Suppressor macrophage (primary cell): ENCODE measurements at places on chromosomes 7 and 10.

DNA sequence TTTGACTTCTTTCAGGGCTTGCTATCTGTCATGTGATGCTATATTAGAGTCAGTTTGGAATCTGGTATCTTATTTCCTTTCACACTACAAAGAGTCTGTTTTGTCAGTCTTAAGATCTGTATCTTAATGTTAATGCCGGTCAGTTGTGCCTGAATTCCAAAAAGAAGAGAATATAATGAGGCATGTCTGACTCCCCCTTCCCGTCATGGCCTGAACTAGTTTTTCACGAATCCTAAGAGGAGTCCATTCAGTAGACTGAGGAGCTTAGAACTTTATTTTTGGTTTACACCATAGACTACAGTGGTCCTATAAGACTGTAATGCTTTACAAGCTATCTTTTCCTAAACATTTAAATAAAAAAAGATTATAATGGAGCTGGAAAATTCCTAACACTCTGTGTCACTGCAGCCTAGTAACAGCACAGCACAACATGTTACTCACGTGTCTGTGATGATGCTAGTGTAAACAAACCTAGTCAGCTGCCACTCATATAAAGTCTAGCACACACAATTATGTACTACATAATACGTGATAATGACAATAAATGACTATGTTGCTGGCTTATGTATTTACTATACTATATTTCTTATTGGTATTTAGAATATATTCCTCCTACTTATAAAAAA lies 50.6 kb downstream of the VPS41 start:
- DNase-seq, result no peak

DNA sequence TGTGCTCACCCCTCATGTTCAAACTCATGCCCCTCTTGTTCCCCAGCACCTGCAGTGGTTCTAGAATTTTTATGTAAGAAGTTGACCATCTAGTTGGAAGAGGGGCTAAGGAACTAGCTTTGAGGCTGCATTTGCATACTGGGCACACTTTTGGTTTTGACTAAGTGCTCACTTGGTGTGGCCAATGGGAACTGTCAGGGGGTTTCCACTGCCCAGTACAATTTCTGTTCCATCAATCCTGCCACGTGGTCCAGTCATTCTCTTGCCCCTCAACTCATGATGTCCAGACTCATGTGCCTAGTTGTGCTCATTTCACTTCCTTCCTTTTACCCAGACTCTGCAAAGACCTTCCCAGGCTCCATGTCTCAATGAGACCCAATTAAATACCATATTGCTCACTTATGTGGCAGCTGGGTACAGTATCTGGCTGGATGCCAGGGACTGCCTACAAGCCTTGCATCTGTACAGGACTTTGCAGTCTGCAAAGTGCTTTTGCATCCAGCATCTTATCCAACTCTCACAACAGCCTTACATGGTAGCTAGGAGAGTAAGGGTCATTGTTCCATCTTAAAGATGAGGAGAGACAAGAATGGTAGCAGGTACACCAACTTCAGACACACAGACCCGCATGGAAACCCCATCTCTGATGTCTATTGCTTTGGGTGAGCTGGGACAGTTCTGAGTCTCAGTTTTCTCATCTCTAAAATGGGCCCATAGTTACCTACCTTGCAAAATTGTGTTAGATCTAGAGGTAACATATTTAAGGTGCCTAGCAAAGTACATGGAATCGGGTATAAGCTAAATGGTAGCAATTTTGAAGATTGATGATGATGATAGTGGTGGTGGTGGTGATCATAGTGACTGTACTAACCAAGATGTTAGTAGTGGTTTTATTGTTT lies 30.1 kb upstream of the KCNMA1 start:
- DNase-seq, result no peak

DNA sequence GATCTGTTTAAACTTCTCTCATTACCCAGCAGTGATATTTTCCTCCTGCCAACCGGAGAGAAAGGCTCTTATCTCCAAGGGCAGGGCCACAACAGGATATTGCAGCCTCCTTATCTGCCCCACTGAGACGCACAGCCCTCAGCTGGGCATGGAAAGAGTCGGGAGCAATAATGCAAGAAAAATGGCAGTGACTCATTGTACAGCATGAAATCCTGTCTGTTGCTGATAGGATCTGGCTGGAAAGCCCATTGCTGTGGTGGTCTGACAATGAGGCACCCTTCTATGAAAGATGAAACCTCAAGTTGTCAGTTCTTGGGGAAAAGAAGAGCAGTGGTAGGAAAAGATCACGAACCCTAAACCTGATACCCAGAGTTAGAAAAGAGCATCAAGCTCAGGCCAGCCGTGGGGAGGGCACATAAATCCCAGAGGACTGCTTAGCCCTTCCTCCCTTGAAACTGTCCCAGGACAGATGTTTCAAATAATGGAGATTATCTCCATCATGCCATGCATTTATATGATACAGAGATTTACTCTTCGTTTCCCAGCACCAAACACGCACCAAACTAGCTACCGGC lies 47.0 kb upstream of the FIGNL1 start:
- no peak for DNase-seq

DNA sequence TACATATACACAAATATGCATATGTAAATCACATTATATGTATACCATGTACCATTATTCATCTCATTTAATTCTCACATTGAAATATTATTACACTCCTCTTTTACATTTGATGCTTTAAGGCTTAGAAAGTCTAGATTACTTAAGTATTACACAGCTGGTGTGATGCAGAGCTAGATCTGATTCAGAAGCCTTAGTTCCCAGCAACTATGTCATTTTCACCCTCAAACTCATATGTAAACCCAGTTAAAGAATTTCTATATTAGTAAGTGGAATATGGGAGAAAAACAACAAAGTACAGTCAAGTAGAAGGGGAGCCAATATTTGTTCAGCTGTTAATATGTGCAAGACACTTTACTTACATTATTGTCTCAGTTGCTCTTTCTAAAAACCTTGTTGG lies 74.3 kb upstream of the CSTF2T start:
- no peak for DNase-seq

DNA sequence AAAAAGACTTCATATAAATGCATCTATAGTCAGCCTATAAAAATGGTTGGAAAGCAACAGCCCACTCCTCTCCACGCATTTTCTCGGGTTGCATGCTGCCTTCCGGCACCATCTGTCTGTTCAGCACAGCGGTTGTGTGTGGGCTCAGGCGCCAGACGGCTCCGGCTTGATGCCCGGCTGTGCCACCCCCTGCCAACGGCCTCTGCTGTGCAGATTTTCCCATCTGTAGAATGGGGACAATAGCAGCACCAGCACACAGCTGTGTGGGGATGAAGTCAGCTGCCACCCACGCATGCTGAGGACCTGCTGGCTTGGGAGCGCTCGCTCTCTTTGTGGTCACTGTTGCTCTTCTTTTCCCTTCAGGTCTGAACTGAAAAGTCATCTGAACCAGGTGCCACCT lies 19.5 kb downstream of the PRKAG2 start:
- no peak for DNase-seq

DNA sequence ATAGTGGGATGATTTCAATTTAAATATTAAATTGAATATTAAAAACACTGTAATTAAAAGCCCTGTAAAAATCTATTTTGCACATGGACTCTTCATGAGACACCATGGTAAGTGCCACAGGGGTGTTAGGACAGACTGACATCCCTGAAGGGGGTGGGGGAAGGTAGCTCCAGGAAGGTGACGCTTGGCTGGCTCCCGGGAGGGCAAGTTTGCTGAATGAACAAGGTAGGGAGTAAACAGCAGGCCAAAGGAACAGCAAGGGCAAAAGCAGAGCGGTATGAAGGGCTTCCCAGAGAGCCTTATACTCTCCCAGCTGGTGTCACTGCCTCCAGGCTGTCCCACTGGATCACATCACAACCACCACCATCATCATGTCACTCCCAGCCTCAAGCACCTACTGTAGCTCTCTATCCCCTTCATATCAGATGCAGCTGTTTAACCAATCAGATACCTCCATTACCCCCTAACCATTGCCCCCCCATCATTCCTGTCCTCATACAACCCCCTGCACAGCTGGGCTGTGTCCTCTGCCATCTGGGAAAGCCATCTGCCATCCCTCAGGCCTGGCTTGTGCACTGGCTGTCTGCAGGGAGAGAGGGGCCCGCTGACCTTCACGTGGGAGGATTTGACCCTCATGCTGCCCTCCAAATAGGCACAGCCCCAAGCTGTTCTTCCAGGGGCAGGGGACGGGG lies 19.5 kb downstream of the HSPA12A start:
- DNase-seq, result no peak

- peak; percentile 79 for DNase-seq
Measured at GRCh38 chr7:142603870-142604448, 145.3 kb upstream of the PRSS1 start.

DNA sequence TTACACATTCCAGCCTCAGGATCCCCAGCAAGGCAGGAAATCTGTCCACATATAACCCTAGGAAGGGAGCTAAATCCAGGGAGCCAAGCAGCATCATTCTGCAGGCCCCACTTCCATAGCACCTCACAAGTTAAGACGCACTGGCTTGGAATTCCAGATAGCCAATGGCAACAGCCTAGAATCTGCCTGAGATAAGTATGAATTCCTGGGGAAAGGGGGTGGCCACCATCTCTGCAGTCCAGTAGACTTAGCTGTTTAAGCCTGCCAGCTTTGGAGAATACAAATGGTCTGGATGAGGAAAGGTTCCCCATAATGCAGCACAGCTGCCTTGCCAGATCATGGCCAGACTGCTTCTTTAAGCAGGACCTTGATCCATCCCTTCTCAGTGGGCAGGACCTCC lies 179.4 kb upstream of the PRSS1 start:
- DNase-seq, result no peak

DNA sequence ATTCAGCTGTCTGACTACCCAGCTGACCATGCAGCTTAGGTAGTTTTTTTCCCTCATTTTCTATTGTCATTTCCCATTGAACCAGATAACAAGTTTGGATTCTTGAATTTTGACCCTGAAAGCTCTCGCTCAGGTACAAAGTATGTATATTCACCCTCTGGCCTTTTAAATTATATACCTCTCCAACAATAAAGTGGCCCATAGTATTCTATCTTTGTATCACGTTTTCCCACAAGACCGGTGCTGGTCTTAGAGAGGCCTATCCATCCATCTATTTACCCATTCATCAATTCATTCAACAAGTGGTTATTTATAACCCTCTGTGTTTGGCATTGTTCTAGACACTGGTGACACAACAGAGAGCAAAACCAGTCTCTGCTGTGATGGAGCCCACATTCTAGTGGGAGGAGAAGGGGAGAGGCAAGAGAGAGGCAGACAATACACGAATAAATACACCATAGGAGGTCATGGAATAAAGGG lies 35.2 kb upstream of the NPSR1 start:
- no peak for DNase-seq

- no peak for DNase-seq
Measured at GRCh38 chr7:91242097-91242844, 22.0 kb upstream of the FZD1 start.

DNA sequence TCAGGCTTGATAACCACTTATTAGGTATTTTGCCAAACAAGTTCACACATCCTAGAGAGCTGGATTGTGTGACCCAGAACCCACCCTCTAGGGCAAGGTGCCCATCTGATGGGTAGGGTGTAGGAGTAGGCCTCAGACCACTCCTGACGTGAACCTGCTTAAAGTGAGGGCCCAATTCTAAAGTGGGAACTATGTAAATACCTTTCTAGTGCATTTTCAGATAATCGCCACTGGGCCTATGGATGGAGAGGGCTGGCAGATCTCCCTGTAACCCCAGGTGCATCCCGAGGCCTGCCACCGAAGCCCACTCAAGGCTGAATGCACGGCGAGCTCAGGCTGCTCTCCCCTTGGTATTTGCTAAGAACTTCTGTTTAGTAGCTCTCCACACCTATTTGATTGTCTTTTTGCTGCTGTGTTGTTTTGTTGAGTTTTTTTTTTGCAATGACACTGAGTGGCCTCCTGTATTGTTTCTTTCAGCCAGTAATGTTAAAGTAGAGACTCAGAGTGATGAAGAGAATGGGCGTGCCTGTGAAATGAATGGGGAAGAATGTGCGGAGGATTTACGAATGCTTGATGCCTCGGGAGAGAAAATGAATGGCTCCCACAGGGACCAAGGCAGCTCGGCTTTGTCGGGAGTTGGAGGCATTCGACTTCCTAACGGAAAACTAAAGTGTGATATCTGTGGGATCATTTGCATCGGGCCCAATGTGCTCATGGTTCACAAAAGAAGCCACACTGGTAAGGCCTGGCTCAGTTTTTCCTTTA lies 71.7 kb downstream of the IKZF1 start:
- DNase-seq, result no peak

DNA sequence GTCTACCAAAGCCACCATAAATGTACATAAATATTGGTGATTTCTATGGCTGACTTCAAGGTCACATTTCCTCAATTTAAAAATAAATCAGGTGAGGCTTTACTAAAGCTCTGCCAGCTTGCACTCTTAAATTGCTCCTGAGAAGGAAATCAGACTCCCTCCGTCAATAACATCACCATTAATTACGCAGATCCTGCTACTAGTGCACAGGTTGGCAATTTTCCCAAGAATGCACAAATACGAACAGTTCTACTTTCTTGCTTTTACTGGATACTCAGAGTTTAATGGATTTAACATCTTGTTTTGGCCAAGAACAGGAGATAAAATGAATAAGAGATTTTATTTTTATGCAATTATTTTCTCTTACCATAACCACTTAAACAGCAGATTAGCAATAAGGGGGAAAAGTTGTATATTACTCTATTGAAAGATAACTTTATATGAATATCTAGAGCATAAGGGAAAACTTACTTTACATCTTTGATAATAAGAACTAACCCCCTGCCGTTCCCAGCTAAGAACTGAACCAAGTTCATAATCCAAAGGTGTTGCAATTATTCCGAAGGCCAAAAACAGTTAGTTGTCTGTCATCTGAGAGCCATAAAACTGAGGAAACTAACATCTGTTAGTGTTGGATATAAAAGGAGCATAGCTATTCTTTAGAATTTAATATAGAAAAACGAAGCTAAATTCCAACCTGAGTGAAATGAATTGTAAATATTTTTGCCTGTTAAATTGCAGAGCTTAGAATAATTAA lies 140.5 kb downstream of the TWIST1 start:
- DNase-seq, result no peak

- peak; percentile 81 for DNase-seq
Measured at GRCh38 chr7:150784954-150785353, 15.2 kb downstream of the TMEM176B start.

DNA sequence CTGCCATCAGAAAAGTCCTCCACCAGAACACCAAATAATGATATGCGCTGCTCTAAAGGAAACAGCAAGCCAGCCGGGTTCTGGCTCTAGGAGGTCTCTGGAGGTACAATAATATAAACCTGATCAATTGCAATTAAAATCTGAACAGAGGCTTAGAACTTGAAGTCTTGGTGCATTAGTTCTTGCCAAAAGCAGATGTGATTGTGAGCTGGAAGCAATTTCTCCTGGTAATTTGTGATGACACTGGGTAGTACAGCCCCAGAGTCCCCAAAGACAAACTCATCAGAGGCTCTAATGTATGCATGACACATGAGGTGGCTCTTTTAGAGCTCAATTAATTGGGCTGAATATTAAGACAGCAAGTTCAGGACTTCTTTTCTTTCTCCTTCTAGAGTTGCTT lies 3.3 kb downstream of the ETV1 start:
- DNase-seq, result no peak
